ENCODE measurements at places on chromosomes 13 and 19. TPM values are rescaled to one million over a fixed set of nuclear protein-coding genes. Genes with fewer than 3 reads are reported as not detected.

DNA sequence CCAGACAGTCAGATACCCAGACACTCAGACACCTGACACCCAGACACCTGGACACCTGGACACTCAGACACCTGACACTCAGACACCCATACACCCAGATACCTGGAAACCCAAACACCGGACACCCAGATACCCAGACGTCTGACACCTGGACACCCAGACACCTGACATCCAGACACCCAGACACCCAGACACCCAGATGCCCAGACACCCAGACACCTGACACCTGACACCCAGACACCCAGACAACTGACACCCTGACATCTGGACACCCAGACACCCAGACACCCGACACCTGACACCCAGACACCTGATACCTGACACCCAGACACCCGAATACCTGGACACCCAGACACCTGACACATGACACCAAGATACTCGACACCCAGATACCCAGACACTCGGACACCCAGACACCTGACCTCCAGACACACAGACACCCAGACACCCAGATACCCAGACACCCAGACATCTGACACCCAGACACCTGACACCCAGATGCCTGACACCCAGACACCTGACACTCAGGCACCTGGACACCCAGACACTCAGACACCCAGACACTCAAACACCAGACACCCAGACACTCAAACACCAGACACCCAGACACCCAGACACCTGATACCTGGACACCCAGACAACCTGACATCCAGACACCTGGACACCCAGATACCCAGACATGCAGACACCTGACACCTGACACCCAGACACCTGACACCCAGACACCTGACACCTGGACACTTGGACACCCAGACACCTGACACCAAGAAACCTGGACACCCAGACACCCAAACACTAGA, 19.1 kb downstream of the C19orf12 start:
- no peak for ATAC-seq

GRCh38 chr19:16060294-16060693, 16.0 kb upstream of the TPM4 start:
- no peak for ATAC-seq

DNA sequence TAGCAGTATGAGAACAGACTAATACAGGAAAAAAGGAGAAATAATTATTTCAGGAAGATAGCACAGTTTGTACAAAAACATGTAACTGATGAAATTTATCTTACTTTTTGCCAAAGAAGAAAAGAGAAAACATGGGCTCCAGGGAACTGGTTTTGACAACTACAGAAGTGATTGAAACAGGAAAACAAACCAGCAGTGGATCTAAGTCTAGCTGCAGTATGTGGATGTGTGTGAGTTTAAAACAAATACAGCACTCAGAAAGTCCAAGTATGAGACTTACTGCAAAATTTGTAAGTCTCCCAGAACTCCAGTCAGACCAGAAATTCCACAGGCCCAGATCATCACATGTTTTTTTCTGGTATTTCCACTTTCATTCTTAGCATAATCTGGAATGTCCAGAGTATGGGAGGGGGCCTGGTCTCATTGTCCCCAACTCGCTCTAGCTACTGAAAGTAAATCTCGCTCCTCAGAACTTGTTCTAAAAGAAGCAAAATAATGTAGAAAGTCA, 259.5 kb downstream of the NHLRC3 start:
- no peak for ATAC-seq

- ATAC-seq, result no peak
Observed at GRCh38 chr13:42373048-42373812, 101.3 kb downstream of the AKAP11 start.

NPAS1 gene
- total RNA-seq, result 0.52 TPM

DNA sequence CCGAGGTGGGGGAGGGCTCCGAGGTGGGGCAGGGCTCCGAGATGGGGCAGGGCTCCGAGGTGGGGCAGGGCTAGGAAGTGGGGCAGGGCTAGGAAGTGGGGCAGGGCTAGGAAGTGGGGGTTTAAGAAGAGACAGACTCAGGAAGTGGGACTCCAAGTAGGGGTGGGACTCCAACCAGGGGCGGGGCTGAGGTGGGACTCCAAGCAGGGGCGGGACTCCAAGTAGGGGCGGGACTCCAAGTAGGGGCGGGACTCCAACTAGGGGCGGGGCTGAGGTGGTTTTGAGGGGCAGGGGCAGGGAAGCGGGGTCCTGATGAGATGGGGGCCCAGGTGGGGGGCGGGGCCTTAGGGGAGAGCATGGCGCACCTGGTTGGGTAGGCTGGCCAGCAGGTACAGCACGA, 13.6 kb downstream of the CFD start:
- peak; percentile 15 for ATAC-seq

DNA sequence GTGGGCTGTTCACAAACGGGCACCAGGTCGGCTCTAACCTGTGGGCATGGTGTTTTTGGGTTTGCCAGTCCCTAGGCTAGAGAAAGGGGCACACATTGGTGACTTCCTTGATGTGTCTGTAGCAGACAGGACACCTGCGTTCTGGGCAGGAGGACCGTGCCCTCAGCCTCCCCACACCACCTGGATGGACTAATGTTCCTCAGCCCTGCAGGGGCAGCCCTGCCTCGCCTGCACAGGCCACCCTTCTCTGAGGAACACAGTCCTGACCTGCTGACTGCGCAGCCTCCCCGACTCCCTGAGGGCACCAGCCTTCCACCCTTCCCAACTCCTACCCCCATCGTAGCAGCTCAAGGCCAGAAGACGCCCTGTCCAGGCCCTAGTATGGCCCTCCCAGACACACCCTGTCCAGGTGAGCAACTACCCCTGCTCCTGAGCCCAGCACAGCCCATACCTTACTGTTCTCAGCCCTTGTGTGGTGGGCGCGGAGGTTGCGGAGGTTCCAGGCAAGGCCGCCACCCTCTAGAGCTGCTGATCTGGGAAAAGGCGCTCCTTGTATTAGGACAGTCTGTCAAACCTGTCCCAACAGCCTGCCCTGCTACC, 55.7 kb downstream of the GGACT start:
- peak; percentile 16 for ATAC-seq

GRCh38 chr13:28618230-28618994, 40.5 kb upstream of the POMP start:
- ATAC-seq, result no peak

- ATAC-seq, result peak; percentile 83
Observed at GRCh38 chr13:29707876-29708543, 112.5 kb upstream of the SLC7A1 start.

ALDH16A1 gene
- 27.2 TPM for total RNA-seq

DNA sequence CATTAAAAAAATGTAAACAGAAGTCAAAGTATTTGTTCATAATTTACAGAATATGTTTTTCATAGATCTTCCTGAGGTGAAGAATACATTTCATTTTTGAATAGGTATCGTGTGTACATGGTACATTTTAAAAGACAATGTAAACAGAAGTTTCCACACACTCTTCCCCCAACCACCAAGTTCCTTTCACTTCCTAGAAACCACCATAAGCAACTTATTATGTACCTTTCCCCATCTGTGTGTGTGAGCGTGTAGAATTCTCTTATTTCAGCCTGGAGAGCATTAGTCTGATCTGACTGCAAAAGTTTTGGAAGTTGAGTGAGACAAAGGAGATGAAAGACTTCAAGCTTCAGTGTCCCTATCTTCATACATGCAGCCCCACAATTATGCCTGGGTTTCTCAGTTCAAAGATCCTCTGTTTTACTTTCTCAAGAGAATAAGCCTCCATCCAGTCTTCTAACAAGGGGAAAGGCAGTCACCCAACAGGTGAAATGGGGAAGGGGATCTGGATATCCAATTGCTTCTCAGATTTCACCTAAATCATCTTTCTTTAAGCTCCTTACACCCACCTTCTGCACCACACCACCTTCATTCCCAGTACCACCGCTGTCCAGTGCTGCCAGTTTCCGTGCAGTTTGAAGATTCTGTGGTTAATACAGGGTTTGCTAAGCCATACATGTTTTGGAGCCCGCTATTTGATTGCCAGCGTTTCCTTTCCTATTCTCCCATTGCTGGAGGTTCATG, 2.1 kb downstream of the TEX30 start:
- ATAC-seq, result no peak

- ATAC-seq, result no peak
Observed at GRCh38 chr19:9324584-9324962, 594 bp downstream of the ZNF559 start.

DNA sequence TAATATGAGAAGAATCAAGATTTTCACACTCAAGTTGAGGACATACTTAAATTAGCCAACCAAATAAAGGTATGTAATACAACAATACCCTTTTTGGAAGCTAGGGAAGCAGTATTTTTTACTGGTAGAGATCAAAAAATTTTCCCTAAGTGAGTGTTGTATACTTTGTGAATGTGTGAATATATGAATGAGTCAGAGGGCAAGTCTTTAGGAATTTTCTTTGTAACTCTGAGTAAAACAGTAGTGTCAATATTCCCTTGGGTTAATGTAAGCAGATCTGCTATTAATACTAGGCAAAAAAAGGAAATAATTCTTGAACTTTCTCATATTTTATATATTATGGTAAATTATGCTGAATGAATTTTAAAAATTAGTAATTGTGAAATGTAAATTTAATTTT, 1161.8 kb upstream of the MIR17HG start:
- ATAC-seq, result no peak

- no peak for ATAC-seq
Observed at GRCh38 chr13:100029933-100030332, 48.3 kb downstream of the ZIC2 start.

ZNF814 gene
- 6.5 TPM for total RNA-seq

DNA sequence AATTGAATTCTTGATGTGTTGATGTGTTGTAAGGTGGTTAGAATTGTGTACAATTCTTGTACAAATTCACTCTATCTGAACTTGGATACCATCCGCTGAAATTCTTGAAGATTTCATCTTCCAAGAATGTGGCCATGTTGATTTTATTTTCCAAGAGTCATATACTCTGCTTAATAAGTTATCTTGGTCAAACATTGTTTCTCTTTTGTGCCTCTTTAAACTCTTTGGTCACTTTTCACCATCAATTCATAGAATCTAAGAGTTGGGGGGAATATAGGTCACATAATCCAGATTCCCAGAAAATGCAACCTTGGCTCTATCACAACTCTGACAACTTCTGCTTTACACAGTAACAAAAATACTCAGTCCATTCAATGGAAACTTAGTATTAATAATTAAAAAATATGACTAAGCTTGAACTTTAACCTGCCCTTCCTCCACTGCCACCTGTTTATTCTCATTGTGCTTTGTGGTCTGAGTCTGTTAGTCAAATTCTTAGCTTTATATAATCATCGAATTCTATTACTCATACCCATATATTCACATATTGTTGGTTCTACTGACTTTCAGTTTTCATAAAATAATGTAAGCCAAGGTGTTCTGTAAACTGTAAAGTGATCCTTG, 373.2 kb downstream of the LMO7 start:
- ATAC-seq, result no peak

DNA sequence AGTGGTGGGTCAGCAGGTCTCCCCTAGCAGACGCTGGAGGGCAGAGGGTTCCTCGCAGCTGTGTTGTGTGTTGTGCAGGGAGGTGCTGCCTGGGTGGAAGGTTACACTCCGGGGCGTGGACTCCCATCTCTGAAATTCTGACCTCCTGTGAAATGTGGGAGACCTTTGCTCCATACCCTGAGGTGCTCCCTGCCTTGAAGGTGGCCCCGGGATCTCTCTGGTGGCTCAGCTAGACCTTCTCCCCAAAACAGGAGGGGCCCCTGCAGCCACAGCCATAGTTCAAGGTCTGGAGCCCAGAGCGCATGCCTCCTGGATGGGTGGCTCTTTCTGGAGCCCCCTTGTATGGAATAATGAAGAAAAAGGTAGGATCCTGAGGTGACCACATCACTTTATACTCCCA, 70.2 kb downstream of the SOX1 start:
- no peak for ATAC-seq

DNA sequence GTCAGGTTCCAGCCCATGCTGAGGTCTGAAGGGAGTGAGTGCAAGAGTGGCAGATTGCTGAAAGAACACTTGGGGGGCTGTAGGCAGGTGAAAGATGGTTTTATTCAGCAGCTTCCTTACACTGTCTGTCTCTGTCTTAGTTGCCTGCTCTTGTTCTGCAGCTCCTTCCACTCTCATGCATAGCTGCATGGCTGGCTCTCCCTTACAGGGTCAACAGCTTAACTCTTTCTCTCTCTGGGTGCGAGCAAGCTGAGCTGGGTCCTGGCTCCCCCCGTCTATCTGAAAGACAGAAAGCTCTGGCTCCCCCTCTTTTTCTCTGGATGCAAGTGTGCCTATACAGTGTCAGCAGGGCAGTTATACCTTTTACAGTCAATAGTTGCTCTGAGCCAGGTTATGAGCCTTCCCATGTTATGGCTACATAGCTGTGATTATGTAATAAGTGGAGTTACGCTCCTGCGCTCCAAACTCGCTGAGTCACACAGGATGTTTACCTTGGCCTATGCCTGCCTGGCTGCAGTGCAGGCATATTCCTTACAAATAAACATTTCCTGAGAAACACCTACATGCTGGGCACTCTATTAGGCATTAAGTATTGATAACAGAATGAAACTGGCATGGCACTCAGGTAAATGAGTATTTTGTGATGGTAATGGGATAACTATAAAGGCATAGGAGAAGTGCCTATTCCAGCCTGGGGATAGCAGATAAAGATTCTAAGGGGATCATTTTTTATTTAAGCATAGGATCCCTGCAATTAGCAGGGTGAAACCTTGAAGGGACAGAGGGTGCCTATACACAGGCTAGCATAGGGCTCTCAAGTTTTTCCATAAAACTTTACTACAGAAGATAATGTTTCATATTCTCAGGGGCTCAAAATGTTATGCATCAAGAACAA, 826.9 kb upstream of the PCDH9 start:
- ATAC-seq, result no peak

ALKBH6 gene
- total RNA-seq, result 12.3 TPM

CERS1 gene
- not detected for total RNA-seq

DNA sequence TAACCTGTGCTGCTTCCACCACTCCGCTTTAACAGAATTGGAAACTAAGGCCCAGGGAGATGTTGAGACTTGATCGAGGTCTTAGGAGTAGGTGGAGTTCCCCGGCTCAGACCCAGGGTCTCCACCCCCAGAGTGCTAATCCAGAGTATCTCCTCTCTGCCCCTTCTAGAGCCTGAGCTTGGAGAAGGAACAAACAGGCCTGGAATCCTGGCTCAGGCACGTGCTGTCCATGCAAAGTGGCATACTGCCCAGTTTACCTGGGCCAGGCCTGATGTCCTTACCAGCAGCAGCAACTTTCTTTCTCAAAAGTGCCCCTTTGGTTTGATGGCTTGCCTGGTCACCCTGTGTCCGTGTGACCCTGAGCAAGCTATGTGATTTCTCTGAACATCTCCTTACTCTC, 3.7 kb downstream of the SYNGR4 start:
- ATAC-seq, result no peak

B3GLCT gene
- 3.6 TPM for total RNA-seq

Data from esophagus mucosa (tissue), 1 donor.